ENCODE measurements at places on chromosomes 7 and 10.

GRCh38 chr10:99234041-99234790, 1.4 kb downstream of the HPSE2 start:
- DNase-seq, result no peak

GRCh38 chr10:100872034-100872791, 40.5 kb upstream of the SLF2 start:
- DNase-seq, result no peak

- DNase-seq, result no peak
These were observed 17.8 kb downstream of the CAV1 start for GRCh38 chr7:116542618-116543017.

DNA sequence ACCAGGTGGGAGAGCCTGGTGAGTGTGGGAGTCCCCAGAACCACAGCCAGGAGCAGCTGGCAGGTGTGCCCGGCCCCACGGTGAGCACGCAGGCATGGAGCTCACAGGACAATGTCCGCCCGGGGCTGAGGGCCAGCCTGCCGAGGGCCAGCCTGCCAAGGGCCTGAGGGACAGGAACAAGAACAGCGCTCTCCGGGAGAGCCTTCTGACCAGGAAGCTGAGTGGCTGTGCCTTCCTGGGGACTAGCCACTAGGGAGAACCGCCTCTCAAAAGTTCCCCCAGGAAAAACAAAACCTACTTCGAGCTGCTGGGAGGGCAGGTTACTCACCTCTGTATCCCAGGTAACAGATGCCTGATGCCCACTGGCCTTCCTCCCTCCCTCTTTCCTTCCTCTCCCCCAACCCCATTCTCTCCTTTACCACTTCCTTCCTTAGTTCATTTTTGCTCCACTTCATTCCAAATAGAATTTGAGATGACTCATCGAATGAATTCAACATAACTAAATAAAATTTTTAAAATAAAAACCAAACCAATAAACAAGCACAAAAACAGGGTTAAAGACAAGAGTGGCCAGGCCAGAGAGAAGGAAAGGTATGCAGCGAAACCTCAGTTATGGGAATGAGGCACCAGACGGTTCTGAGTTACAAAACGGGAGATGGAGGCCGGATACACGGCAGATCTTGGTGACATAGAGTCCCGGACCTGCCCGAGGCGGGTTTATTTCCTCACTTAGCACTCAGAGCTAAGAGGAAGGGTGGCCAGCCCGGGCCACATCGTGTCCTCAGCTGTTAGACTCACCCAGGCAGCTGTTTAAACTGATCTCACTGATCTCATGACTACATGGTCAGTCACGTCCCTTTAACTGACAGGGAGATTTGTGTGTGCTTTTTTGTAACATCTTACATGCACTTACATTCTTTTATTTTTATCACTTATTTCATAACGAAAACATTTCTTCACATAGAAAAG, 128.5 kb downstream of the TNS3 start:
- DNase-seq, result no peak

DNA sequence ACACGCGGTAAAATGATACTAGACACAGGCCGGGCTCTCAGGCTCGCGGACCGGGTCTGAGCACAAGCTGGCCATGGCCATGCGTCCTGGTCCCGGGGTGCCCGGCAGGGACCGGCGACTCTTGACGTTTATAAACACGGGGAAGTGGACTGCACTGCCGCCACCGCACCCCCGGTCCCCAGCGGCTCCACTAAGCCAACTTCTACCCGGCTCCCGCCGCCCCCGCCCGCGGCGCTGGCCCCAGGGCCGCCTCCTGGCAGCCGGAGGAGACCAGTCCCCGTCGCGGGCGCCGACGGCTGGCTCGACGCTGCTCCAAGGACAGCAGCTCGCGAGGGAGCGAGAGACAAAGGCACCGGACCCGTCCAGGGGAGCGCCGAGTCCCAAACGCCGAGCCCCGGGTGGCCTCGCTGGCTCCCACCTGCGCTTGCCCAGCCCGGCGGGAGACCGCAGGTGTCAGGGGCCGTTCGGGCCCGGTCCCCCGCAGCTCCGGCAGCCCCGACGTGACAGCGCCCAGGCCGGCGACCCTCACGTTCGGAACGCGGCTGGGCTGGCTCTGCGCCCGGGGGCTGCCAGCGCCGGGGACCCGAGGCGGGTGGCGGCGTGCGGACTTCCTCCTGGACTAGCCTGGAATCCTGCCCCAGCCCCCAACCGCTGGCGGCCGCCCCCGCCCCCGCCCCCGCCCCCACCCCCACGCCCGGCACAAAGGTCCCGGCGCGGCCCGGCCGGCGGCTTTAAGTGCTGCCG, 517 bp downstream of the ITGB1 start:
- peak; percentile 14 for DNase-seq

DNA sequence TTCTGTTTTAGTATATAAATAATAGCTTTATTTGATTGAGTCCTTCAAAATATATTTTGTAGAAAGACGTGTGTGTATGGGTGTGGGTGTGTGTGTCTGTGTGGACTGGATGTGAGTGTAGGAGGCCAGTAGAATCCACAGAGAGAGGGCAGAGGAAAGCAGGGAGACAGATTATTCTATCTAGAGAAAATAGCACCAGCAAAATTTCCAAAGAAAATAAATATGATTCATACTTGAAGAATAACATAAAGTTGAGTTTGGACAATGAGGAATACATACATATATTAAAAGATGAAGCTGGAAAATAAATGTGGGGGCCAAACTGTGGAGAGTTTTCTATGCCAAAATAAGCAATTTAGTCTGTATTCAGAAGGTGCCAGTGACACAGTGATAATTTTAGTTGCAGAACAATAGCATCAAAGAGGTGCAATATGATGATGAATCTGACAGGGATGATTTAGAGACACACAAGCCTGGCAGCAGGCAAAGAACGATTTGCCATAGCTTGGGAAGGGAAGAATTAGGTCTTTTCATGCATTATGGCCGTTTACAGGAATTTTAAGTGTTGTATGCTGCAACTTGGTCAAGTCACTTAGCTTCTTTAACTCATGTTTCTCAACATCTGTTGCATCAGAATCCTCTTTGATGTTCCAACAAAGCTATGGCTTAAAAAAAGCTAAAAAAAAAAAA, 121.3 kb downstream of the SEMA3A start:
- no peak for DNase-seq

GRCh38 chr7:142168746-142169145, 57.2 kb downstream of the MGAM2 start:
- DNase-seq, result no peak

GRCh38 chr7:29957521-29958310, 31.9 kb downstream of the SCRN1 start:
- no peak for DNase-seq

DNA sequence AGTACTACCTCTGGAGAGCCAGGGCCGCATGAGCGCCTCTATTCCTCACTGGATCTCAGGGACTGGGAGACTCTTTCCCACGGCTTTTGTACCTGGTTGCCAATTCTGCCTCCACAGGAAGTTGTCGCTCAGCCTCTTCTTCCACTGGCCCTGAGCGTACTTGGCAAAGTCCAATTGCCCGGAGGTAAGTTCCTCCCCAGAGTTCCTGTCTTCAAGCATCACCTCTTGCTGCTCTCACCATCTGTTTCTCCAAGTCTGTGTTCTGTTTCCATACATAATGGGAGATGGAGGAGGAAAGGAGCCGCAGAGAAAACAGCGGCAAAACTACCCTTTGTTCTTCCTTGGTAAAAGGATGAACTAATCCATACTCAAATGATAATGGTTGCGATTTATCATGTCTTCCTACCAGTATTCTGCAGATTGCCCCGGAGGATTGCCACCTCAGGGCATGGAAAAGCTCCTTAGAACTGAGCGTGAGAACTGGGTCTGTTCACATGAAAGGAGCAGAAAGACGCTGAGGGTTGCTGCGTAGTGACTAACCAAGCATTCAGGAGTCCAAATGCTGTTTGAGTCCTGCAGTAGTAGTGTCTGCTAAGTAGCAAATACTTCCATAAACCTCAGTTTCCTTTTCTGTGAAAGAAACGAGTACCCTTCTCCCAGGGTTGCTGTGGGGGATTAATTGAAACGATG, 170.2 kb upstream of the GLI3 start:
- DNase-seq, result no peak

- DNase-seq, result no peak
These were observed 107.3 kb upstream of the SGCE start for GRCh38 chr7:94763268-94763667.

GRCh38 chr7:141990011-141990725, 5.5 kb upstream of the MGAM start:
- no peak for DNase-seq

DNA sequence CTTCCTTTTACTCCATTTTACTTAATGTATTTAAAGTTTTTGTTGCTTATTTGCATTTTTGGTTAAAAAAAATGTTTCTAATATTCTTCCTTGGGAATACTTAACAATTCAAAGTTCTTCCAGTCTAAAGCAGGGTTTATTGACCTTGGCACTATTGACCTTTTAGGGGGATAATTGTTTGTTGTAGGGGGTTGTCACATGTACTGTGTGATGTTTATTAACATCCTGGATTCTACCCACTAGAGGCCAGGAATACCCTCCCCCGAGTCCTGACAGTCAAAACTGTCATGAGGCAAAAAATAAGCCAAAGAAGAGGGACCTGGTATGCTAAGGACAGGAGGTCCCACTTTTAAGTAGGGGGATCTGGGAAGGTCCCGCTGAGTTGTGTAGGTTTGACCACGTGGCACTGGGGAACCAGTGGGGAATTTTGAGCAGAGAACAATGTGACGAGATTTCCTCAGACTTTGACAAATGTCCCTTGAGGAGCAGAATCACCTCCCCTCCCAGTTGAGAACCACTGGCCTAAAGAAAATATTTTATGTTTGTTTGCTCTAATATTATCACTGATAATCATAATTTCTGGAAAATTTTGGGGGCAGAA, 178.3 kb upstream of the PRR15 start:
- DNase-seq, result no peak

GRCh38 chr7:106566672-106567071, 94.3 kb downstream of the CCDC71L start:
- no peak for DNase-seq

- no peak for DNase-seq
These were observed 227.5 kb upstream of the YAE1 start for GRCh38 chr7:39338716-39339115.

- no peak for DNase-seq
These were observed 20.9 kb downstream of the MAP3K8 start for GRCh38 chr10:30454744-30455510.

GRCh38 chr10:103493362-103493915, at the start of gene NEURL1:
TSS of gene NEURL1 (plus strand) at chr10:103493705. CDS start at chr10:103494388, 683 bp downstream.
- DNase-seq, result no peak

GRCh38 chr10:10332786-10333185, 684.9 kb upstream of the CELF2 start:
- no peak for DNase-seq

- no peak for DNase-seq
These were observed 13.3 kb downstream of the DHTKD1 start for GRCh38 chr10:12081879-12082557.

DNA sequence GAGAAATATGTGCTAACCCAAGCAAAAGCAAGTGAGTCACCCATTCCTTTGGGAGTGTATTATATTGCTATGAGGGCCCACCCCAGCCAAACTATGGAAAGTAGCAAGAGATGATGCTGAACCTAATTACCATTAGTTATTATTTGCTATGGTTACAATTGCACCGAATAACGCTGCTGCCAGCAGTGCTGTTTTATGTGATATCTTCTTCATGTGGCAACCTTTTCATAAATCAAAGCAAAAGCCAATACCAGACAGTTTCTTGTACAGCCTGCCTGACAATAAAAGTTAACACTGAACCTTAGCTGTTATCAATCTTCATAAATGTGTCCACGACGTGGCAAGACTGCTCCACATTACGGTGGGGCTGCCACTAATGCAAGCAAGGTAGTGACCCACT, 241.7 kb upstream of the PLXNA4 start:
- no peak for DNase-seq

GRCh38 chr10:12314836-12315235, 34.5 kb upstream of the CAMK1D start:
- no peak for DNase-seq

GRCh38 chr7:25659841-25660240, 431.6 kb upstream of the NPVF start:
- no peak for DNase-seq

Measured in activated CD8-positive, alpha-beta memory T cell treated with anti-CD3 and anti-CD28 coated beads for 1 hour (primary cell).